ENCODE measurements at places on chromosomes 12 and 14. TPM values are rescaled to one million over a fixed set of nuclear protein-coding genes. Genes with fewer than 3 reads are reported as not detected.

- no peaks in the 10 kb centered on the region for H3K36me3 ChIP-seq
- H3K27ac ChIP-seq: no peak overlapping the region
- H3K4me1 ChIP-seq: peaks cover 15% of the 10 kb centered on the region
- H3K27me3 ChIP-seq: no peaks in the 10 kb centered on the region
- H3K4me3 ChIP-seq: no peak overlapping the region
These were observed 24.9 kb downstream of the FRS2 start for GRCh38 chr12:69495071-69495470.

DNA sequence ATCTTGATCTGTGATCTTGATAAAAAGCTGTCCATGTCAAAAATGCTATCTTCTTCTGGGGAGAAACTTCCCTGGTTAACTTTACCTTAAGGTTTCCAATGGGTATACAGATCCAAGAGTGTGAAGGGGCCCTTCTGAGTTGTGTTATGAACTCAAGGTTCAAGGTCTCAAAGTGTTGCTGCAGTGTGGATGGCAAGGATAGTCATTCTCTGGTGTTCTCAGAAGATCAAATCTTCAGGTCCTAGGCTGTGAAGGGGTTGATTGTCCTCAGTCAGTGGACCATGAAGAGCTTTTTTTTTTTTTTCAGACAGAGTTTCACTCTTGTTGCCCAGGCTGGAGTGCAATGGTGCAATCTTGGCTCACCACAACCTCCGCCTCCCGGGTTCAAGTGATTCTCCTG is 114.4 kb downstream of the SPTSSA start:
- no peak for DNase-seq
- no peaks in the 10 kb centered on the region for H3K36me3 ChIP-seq
- no peak overlapping the region for H3K27ac ChIP-seq
- no peaks in the 10 kb centered on the region for H3K27me3 ChIP-seq
- no peak overlapping the region for H3K4me3 ChIP-seq
- H3K4me1 ChIP-seq: no peaks in the 10 kb centered on the region

GRCh38 chr12:752695-753610 is 574 bp downstream of the WNK1 start:
- peak overlapping the region; percentile 92 for H3K4me3 ChIP-seq
- peak; percentile 59 for DNase-seq
- no peaks in the 10 kb centered on the region for H3K36me3 ChIP-seq
- peaks cover 30% of the 10 kb centered on the region for H3K4me1 ChIP-seq
- H3K27me3 ChIP-seq: no peaks in the 10 kb centered on the region
- H3K27ac ChIP-seq: peak overlapping the region; percentile 100

GRCh38 chr14:66610154-66610563 is 102.2 kb downstream of the GPHN start:
- H3K36me3 ChIP-seq: no peaks in the 10 kb centered on the region
- H3K27me3 ChIP-seq: no peaks in the 10 kb centered on the region
- H3K4me3 ChIP-seq: no peak overlapping the region

DNA sequence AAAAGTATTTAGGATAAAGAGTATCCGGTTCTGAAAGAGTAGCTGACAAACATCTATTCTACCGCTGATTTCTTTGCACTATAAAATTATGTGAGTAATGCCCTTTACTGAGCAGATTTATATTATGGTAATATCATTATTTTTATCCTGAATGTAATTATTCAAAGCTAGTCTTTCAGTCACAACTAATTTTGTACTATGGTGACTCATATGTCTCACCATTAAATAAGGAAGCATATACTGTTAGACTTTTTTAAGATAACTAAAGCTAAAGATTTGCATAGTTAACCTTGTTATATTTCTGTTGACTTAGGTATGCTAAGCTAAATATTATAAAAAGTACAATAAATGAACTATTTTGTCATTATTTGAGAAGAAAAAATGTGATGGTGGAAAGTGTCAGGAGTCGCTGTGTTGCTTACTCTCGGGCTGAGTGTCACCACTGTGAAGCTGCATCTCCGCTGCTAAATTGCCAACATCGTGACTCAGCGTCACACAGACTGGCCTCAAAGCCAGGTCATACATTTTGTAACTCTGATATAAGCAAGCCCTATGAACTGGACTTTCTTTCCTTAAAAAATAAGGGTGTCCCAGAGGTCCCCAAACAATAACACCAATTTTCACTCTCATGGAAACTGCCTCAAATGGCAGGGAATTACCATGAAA is 69.1 kb upstream of the SSTR1 start:
- no peak overlapping the region for H3K27ac ChIP-seq
- H3K27me3 ChIP-seq: no peaks in the 10 kb centered on the region
- no peak overlapping the region for H3K4me3 ChIP-seq
- DNase-seq: no peak

DNA sequence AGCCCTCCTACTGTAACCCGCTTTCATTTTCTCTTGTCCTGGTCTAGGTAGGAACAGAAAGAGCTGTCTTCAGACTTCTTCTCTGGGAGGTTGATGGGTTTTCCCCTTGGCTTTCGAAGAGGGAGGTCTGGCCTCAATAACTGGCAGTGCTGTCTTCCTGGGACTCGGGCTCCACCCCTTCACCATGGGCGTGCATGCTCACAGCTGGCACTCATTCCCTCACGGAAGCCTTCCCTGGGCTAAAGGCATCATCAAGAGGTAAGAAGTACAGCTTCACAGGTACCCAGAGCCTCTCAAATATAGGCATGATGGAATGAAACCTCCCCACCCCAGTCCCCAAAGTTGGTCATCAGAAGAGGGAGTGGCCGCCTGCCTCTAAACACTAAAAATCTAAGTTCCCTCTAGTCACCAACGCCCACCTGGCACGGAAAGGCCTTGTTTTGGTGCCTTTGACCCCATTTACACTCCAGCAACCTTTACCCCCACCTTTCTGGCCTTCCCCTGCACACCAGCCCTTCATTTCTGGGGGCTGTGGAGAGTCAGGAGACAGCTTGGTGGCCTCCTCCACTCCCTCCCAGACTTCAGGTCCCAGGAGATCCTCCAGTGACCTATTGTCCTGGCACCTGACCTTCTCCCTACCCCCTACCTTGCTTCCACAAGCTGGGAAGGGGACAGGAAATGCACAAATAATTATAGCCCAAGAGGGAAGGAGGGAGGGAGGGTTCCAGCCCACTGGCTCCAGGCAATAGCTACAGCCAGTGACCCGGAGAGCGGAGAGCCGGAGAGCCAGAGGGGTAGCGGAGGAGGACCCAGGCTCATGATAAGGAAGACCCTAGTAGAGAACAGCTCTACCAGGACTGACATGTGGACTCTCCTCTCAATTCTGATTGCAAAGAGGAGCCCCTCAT is 2.8 kb downstream of the RAPGEF3 start:
- H3K27ac ChIP-seq: peak overlapping the region; percentile 77
- no peaks in the 10 kb centered on the region for H3K27me3 ChIP-seq
- DNase-seq: no peak
- no peaks in the 10 kb centered on the region for H3K36me3 ChIP-seq

DNA sequence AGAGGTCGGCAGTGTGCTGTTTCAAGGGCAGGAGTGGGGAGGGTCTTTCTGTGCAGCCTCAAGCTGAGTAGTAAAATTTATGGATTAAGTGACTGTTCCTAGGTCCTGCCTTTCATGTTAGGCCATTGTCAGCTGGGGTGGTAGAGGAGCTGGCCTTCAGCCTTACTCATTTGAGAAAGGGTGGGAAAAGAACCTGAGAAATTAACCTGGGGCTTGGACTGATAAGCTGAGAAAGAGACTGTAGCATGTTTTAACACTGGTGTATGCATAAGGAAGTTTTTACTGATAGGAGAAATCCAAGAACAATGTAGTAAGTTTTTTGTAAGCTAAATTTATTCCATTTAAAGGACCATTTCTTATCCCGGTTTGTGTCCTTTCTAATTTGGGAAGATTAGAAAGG is 20.7 kb downstream of the IFT43 start:
- H3K4me1 ChIP-seq: no peaks in the 10 kb centered on the region
- H3K27me3 ChIP-seq: no peaks in the 10 kb centered on the region
- DNase-seq: no peak
- peaks cover 15% of the 10 kb centered on the region for H3K36me3 ChIP-seq
- no peak overlapping the region for H3K4me3 ChIP-seq

DNA sequence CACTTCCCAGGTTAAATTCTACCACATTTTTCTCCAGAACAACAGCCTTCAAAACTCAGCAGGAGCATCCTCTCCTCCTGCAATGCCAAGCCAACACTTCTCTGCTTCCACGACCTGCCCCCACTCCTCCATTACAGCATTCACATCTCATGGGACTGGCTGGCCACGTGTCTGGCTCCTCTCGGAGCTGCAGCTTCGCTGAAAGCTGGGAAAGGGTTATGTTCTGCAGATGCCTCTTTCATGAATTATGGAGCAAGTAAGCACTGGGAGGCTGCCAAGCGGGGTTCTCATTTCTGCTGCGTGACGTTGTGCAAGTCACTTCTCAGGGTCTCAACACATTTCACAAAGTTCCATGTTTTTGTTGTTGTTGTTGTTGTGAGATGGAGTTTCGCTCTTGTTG is 142.2 kb upstream of the RFLNA start:
- H3K27me3 ChIP-seq: no peaks in the 10 kb centered on the region
- no peaks in the 10 kb centered on the region for H3K4me1 ChIP-seq
- no peak overlapping the region for H3K4me3 ChIP-seq
- no peak overlapping the region for H3K27ac ChIP-seq
- no peaks in the 10 kb centered on the region for H3K36me3 ChIP-seq

- peaks cover 19% of the 10 kb centered on the region for H3K36me3 ChIP-seq
- DNase-seq: no peak
- H3K4me1 ChIP-seq: peaks cover 46% of the 10 kb centered on the region
- no peaks in the 10 kb centered on the region for H3K27me3 ChIP-seq
These were observed 5.6 kb downstream of the ORMDL2 start for GRCh38 chr12:55823419-55823818.

DNA sequence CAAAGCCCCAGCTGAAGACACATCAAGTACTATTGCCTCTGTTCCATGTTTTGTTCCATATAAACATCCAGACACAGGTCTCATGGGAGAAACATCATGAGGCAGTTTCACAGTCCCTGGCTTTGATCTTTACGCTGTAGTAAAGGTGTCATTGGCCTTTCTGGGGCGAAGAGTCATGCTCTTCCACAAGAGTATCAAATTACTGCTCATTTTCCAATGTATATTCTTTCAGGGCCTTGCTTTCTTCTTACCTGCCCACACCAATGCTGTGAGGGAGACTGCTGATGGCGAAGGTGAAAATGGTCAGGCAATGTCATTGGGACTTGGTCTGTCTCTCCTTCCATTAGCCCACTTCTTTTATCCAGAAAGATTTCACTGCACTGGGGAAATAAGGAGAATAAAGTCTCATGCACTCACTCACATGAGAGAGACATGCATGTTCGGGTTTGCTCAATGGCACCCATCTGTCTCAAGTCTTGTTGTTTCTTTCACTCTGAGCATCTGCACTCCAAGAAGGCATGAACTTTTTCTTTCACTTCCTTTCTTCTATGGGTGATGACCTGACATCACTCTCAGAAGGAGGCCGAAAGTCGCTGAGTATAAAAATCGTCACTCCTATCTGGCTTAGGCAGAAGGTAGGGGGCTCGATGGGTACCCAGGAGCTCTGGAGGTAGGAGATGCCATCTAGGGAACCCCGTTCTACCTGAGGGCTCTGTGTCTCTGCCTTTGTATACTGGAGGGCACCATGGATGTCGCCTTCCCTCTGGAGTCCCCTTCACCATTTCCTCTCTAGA is 1.3 kb upstream of the JDP2 start:
- no peak for DNase-seq
- no peaks in the 10 kb centered on the region for H3K36me3 ChIP-seq
- H3K27ac ChIP-seq: peak overlapping the region; percentile 84
- H3K27me3 ChIP-seq: no peaks in the 10 kb centered on the region

DNA sequence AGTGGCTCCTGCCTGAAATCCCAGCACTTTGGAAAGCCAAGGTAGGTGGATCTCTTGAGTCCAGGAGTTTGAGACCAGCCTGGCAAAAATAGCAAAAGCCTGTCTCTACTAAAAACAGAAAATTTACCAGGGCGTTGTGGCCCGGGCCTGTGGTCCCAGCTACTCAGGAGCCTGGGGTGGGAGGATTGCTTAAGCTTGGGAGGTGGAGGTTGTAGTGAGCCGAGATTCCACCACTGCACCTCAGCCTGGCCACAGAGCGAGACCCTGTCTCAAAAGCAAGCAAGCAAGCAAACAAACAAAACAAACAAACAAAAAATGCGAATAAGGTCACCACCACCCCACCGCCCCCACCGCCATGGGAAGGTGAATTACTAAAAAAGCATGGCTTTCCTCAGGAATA is 238.7 kb downstream of the ATXN7L3B start:
- H3K4me1 ChIP-seq: no peaks in the 10 kb centered on the region
- H3K27me3 ChIP-seq: no peaks in the 10 kb centered on the region
- no peak for DNase-seq
- H3K27ac ChIP-seq: no peak overlapping the region
- no peak overlapping the region for H3K4me3 ChIP-seq

GRCh38 chr12:56374726-56375597 is 12.3 kb upstream of the APOF start:
- no peak for DNase-seq
- H3K27me3 ChIP-seq: no peaks in the 10 kb centered on the region
- H3K36me3 ChIP-seq: no peaks in the 10 kb centered on the region
- H3K4me1 ChIP-seq: peaks cover 5% of the 10 kb centered on the region

GRCh38 chr12:113328368-113328889 is 6.5 kb downstream of the SLC8B1 start:
- peaks cover 10% of the 10 kb centered on the region for H3K36me3 ChIP-seq
- H3K27me3 ChIP-seq: no peaks in the 10 kb centered on the region
- H3K4me1 ChIP-seq: peaks cover 19% of the 10 kb centered on the region
- no peak overlapping the region for H3K4me3 ChIP-seq
- H3K27ac ChIP-seq: no peak overlapping the region

DNA sequence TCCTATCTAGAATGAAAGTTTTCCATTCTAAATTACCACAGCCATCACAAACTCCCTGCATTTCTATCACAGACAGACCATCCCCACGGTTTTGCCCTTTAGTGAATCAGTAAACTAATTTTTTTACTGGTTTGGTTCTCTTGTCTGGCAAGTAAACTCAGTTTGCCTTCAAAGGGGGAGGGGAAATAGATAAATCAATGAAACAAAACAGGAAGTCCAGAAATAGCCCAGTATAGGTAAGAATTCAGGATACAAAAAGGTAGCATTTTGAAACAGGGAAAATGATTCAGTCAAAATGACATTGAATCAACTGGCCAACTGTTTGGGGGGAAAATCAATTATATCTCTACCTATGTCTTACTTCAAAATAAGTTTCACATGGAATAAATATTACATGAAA is 15.8 kb upstream of the BAZ1A start:
- DNase-seq: no peak
- no peaks in the 10 kb centered on the region for H3K36me3 ChIP-seq
- no peak overlapping the region for H3K4me3 ChIP-seq
- no peaks in the 10 kb centered on the region for H3K27me3 ChIP-seq
- no peaks in the 10 kb centered on the region for H3K4me1 ChIP-seq
- no peak overlapping the region for H3K27ac ChIP-seq

- no peak overlapping the region for H3K4me3 ChIP-seq
- no peak overlapping the region for H3K27ac ChIP-seq
- H3K27me3 ChIP-seq: no peaks in the 10 kb centered on the region
- DNase-seq: no peak
- no peaks in the 10 kb centered on the region for H3K4me1 ChIP-seq
These were observed 9.1 kb downstream of the SLC38A1 start for GRCh38 chr12:46259713-46260112.

GRCh38 chr12:124720004-124720680 is 143.5 kb downstream of the SCARB1 start:
- H3K27ac ChIP-seq: peak overlapping the region; percentile 48
- no peak overlapping the region for H3K4me3 ChIP-seq
- DNase-seq: no peak
- no peaks in the 10 kb centered on the region for H3K27me3 ChIP-seq
- peaks cover 45% of the 10 kb centered on the region for H3K4me1 ChIP-seq
- H3K36me3 ChIP-seq: no peaks in the 10 kb centered on the region

Gene HOXC5
- 0.11 TPM for total RNA-seq

Gene ARHGEF25
- total RNA-seq: 8.9 TPM

Gene ERP27
- 25.0 TPM for total RNA-seq

Gene BATF
- total RNA-seq: 10.2 TPM

Gene RASSF9
- total RNA-seq: 12.9 TPM

Gene TBX5
- 9.7 TPM for total RNA-seq

Gene PRR4
- total RNA-seq: 1.2 TPM
